ENCODE measurements at places on chromosomes 16 and 17.

GRCh38 chr17:61333136-61333535 is 66.5 kb upstream of the TBX2 start:
- no peak for DNase-seq

- no peak for DNase-seq
Observed at GRCh38 chr17:80986816-80987475, 4.7 kb upstream of the CHMP6 start.

DNA sequence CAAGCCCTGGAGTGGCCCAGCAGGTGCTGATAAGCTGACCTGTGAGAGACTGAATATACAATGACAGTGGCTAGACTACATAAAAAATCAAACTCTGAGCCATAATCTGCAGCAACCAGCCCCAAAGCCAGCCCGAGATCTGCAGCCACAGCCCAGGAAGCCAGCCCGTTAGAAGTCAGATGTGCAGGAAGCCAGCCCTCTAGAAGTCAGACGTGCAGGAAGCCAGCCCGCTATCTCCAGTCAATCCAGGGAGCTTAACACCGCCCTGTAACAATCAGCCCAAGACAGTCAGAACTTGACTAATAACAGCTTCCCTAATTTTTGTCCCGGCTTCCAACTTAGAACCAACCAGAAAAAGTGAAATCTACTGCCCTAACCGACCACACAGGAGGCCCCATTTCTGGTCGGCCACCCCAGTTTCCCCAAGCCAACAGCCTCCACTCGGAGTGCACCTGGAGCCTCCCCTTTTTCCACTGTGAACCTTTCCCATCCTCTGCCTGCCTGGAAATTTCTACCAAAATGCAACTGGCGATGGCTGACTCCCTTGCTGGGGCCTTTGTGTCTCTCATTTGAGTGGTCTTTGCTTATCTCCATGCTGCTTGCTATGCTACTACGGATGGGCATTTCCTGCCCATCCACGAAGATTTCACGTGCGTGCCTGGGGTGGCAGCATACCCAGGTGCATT is 769.3 kb downstream of the KCNJ18 start:
- no peak for DNase-seq

GRCh38 chr17:27494192-27495091 is 38.2 kb downstream of the KSR1 start:
- DNase-seq = no peak

DNA sequence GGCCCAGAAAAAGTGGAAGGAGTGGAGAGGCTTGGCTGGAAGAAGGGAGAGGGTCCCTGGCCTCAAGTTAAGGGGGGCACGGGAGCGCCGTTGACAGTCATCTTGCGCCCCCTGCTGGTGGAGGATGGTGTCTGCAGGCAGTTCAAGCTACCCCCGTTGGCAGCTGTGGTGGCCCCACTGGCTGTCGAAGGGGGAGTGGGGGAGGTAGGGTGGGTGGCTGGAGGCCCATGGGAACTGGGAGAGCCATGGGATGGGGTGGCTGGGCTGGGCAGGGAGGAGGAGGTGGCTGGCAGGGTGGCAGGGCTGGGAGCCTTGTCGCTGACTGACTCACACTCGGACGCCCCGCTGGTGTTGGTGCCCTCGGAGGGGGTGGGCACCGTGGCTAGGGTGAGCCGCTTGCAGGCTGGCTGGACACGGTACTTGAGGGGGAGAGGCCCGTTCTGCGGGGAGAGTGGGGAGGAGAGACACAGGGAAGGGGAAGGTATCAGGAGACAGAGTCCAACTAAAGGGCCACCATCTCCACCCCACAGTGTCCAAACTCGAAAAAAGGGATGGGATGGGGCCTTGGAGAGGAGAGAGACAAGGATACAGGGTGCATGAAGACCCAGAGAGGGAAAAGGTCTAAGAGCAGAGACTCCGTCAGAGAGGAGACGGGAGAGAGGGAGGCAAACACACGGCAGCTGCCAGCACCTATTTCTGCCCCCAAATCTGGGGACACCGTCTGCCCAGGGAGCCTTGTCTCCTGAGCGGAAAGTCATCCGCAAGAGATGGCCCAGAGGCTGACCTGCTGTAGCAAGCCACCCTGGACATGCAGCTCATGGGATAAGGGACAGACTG is 5.2 kb downstream of the CISD3 start:
- DNase-seq = peak; percentile 48

DNA sequence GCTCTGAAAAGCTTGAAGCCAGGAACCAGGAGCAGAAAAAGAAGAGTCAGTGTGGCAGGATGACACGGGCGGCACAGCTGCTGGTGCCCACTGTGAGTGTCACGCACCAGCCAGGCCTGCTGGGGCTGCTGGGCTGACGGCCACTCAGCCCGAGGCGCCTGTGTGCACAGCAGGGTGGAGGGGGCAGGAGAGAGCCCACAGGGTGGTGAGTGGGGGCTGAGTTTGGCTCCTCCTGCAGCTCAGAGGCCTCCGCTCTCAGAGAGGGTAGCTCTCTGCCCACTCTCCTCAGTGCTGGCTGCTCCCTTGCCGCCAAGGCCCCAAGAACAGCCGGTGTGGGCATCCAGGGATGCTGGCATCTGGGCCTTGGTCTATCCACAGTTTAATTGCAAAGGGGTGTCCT is 59.6 kb downstream of the GSG1L start:
- DNase-seq = no peak

DNA sequence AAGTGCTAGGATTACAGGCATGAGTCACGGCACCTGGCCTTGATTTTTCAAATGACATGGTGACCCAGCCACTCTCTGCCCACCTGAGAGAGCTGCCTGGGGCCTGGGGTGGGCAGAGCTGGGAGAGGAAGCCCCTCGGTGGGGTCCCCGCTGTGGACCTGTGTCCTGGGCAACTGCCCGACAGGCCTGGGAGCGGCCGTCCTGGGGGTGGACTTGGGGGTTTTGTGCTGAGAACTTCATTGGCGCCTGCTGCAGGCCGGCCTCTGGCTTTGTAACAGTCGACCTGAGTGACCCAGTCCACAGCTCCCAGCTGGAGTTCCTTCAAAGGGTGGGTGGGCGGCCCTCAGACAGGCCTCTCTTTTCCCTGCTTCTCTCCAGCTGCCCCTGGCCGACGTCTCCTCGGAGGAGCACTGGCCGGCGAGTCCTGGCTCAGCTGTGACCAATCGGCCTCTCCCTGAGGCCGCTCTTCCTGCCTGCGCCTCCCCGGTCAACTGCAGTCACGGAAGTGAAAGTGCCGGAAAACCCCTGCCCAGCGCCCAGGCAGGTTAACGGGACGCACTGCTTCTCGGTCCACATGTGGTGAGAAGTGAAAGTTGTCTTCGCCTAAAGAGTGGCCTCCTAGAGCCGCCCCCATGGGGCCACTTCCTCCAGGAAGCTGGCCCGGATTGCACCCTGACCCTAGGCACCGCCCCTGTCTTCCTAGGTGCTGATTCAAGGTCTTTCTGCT is 5.5 kb downstream of the CBFA2T3 start:
- DNase-seq = no peak

DNA sequence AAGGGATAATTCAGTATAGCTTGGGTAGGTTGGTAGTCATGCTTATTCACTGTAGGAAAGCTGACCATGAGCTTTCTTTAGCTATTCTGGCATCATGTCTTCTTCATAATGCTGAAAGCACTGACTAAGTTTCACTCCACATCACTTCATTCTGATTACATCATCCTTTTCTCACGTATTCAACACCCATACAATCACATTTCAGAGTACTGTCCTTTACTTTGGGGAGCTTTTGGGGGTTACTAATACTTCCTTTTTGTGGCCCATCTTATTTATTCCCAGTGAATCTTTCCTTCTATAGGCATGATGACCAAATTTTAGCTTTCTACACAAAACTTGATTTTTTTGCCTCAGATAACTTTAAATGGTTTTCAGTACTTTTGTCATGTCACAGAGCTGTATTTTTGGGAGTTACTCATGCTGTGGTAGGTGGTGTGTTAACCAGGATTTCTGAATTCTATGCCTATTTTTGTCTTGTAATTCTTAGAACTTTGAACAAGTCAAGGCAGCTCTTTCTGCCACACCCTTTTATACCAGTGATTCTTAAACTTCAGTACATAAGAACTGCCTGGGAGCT is 23.5 kb downstream of the TADA2A start:
- no peak for DNase-seq

DNA sequence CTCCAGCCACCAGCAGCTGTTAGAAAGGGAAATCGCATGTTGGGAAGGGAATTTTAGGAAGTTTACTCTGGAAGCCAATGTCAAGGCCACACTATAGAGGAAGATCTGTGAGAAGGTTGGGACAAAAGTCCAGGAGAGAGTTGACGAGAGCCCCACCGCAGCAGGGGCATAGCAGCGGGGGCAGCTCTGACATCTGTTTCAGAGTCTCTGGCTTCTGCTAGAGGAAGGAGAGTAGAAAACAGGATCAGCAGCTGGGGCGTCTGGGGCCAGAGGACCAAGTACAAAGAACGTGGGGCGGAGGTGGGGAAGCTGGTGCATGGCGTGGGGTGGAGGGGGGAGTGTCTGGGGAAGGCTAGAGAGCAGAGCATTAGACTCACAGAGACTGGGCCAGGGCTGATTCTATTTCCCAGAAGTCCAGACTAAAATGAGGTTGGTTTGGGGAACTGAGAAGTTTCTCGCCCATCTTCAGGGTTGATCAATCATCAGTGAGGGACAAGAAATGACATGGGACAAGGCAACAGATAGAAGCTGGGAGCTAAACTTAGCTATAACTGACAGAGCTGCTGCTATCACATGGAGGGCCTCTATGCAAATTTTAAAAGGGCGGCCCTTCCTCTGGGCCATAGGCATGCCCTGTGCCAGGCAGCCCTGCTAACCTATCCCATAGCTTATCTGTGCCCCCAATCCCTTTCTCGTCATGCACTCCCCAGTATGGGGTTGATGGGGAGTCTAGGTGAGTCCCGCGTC is 1.2 kb downstream of the RABEP2 start:
- DNase-seq = no peak

DNA sequence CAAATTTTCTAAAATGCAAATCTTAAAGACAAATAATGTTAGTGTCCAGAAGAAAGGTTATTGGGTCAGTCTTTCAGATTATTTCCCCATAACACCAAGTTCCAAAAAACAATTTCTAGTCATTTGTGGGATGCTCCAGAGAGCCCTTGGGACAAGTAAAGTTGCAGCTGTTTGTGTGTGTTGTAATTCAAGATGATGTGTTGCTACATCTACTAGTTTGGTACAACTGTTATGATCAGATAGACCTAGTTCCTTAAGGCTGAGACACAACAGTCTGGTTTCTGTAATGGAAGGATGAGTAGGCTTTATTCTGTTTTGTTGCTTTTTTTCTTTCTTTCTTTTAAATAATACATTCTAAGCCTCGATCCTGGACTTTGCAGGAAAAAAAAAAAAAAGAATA is 41.9 kb downstream of the PIGL start:
- DNase-seq = no peak

DNA sequence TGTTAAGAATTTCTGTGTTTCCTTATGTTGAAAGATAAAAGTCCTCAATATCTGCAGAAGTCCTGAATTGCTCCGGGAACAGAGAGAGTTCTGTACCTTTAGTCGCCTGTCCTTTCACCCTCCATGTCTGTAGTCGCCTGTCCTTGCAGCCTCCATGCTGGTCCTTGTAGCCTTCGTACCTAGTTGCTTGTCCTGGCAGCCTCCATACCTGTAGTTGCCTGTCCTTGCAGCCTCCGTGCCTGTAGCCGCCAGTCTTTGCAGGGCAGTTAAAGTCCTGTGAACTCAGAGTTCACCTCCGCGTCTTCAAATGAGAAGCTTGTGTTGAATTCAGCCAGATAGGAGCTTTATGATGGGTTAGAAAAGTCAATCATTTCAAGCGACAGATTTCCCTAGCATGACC is 19.5 kb upstream of the ITGAX start:
- no peak for DNase-seq

DNA sequence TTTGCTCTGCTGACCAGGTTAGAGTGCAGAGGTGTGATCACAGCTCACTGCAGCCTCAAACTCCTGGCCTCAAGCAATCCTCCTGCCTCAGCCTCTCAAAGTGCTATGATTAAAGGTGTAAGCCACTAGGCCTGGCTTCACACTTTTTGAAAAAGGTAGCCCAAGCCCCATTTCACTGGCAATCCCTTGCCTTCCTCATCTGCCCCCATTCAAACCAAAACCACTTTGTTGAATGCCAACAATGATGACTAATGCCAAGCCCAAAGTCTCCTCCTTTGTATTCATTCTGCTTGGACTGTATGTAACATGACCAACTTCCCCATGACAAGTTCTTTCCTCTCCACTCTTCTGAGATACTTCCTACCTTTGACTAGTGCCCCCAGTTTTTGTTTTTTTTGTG is 33.1 kb downstream of the N4BP1 start:
- DNase-seq = no peak

DNA sequence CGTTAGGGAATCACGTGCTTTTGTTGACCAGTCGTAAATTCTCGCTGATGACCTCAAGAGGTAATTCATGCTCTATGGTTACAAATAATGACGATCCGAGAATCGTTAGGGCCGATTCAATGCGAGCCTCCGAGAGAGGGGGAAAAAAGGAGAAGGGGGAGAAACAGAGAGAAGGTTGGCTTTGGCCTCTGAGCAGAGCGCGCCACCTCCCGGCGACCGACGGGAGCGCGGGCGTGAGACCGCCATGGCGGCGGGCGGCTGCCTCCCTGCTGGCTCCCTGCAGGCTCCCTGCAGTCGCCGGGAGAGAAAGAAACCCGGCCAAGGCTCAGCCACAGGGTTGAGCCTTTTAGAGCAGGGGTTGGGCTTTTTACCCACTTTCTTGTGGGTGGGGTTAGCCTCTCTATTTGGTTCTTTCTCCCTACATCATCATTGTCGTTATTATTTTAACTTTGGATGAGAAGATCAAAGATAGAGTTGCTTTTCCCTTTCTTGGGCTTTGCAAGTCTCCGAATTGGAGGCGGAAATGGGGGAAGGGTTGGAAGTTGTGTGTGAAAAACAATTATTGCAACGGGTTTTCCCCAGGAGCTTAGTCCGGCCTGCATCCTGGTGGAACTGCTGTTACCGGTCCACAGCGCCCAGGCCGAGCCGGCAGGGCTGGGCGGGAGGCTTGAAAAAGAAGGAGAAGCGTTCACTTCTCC is 410 bp upstream of the HOXB5 start:
- DNase-seq = peak; percentile 76

- no peak for DNase-seq
Observed at GRCh38 chr17:38451030-38451839, 23.0 kb downstream of the ARHGAP23 start.

DNA sequence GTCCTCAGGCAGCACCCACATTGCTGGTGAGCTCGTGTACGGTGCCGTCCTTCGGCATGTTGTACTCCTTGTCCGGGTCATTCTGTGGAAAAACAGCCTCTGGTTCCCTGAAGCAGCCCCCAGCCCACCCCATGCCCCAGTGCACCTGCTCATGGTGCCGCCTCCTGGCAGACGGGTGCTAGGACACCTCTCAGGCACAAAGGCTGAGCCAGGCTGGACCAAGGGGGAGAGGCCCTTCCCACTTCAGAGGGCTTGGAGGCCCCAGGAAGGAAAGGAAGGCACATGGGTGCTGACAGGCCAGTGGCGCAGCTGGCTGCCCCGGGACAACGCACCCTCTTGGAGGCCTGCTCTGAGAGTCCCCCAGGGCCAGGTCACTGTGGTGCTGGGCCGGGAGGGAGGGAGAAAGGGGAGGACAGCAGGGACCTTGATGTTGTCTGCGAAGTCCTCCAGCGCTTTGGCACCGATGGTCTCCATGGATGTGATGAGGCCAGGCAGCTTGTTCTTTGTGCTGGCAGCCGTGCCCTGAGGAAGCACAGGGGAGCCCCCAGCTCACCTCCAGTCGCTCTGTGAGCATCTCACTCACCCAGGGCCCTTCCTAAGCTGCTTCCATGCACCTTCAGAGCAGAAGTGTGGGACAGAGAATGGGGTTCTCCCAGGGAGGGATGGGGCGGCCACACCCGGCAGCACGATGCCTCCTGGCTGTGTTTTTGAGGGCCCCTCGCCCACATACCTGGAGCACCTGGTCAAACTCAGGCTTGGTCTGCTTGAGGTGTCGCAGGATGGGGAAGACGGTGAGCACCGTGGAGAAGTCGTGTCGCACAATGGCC is 9.3 kb downstream of the ZACN start:
- no peak for DNase-seq

Data from stimulated activated CD4-positive, alpha-beta T cell treated with anti-CD3 and anti-CD28 coated beads, Interleukin-1b, Interleukin-23, amount 100 ng/mL, for 1 hour (primary cell).